ENCODE measurements at places on chromosomes 3 and 15. TPM values are rescaled to one million over a fixed set of nuclear protein-coding genes. Genes with fewer than 3 reads are reported as not detected.

Gene PDZRN3
- total RNA-seq, result 40.5 TPM

Gene CLRN1
- not detected for total RNA-seq

Gene GOLGA8R
- 0.33 TPM for total RNA-seq

Gene ZNF639
- total RNA-seq, result 39.9 TPM

Gene CYP19A1
- total RNA-seq, result 3.1 TPM

Gene STRA6
- 0.18 TPM for total RNA-seq

Gene DNASE1L3
- total RNA-seq, result not detected

Gene CILP
- 0.16 TPM for total RNA-seq

Gene C3orf85
- not detected for total RNA-seq

All from fibroblast of the aortic adventitia (primary cell).